ENCODE measurements at places on chromosomes 11 and 22.

GRCh38 chr11:78397398-78397797 is 20.2 kb downstream of the GAB2 start:
- no peak for DNase-seq

- no peak for DNase-seq
Measured at GRCh38 chr11:134223121-134223520, 646 bp downstream of the NCAPD3 start.

GRCh38 chr22:29742326-29742725 is 22.5 kb downstream of the CABP7 start:
- no peak for DNase-seq

- DNase-seq: no peak
Measured at GRCh38 chr11:1732418-1733008, 17.9 kb downstream of the IFITM10 start.

DNA sequence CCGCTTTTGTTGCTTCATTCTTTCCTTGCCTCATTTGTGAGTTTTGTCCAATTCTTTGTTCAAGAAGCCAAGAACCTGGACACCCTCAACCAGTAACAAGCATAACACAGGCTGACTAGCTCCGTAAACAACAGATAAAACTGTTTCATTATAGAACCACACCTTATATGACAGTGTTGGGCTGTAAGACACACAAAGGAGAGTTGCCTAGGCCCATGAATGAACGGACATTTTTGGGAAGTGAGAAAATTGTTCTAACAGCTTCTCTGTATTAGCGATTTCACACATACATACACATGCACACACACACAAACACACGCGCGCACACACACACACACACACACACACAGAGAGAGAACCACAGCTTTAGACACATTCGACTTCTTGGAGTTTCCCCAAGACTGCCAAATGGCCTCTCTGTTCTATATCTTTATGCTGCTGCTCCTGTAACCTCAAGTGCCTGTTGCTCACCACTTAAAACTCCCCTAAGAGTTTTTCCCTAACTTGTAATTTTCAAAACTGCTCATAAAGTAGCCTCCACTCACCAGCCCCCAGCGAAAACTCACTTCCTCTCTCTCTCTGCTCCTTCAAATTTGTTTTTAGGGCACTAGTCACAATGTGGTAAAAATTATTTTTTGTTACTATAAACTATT is 35.9 kb downstream of the CTSC start:
- DNase-seq: no peak

- no peak for DNase-seq
Measured at GRCh38 chr22:43005106-43005505, 9.8 kb downstream of the PACSIN2 start.

DNA sequence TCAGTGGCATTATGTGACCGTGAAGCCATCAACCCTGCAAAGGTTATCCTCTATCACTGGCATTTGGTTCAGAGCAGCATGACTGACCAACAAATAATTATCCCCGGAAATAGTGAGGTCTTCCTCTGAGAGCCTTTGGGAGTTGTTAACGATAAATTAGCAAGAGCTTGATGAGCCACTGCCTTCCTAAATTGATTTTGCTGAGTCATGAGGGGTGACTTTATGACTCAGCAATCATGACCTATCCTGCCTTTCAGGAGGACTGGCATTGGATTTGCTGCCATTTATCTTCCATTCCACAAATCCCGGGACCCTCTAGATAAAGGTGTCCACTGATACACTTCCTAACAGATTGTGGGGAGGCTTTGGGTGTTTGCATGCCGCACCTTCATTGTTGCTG is 80.8 kb upstream of the MTNR1B start:
- DNase-seq: no peak

DNA sequence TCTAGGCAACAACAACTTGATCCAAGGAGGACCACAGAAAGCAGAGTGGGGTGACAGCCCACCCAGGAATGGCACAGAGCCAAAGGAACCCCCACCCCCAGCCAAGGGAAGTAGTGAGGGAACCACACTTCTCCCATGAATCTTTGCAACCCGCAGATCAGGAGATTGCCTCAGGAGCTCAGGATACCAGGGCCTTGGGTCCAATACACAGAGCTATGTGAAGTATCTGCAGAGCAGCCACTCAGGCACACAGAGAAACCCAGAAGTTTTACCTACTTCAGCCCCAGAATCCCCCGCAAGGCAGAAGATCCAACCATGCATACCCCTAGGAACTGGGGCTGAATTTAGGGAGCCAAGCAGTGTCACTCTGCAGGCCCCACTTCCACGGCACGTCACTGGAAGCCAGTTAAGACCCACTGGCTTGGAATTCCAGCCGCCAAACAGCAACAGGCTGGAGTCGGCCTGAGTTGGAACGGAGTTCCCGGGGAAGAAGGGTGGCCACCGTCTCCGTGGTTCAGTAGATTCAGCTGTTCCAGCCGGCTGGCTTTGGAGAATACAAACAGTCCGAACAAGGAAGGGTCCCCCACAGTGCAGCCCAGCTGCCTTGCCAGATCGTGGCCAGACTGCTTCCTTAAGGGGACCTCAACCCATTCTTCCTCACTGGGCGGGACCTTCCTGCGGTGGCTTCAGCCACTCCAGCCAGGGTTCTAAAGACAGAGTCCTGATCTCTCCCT is 174.1 kb downstream of the TTC28 start:
- no peak for DNase-seq

- no peak for DNase-seq
Measured at GRCh38 chr11:63958008-63958407, 16.4 kb upstream of the COX8A start.

DNA sequence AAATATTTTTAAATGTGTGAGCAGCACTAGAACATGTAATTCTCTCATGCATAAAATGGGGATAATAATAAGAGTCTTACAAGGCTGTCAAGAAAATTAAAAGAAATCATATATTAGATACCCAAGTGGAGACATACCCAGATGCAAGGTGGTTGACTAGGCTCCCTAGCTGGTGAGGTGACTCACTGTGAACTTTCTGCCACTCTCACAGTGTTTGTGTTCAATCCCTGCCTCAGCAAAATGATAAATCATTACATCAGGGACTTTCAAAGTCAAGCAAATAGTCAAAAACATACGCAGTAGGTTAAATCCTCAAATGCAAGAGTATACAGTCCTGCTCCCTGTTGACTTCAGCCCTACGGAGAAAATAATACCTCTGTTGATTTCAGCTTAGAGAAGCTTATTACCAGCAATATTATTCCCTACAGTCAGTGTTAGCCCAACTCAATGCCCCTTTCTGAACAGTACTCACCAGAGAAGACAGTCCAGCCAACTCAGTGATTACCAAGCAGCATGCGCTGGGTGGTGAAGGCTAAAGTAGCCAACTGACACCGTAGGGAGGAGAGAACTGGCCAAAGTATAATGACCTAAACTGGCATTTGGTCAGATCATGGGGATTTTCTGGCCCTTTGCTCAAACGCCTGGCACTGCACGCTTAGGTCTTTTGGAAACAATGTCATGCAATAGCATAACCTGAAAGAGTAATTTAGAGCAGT is 73.1 kb upstream of the BARX2 start:
- no peak for DNase-seq

GRCh38 chr11:35811783-35812182 is 132.1 kb upstream of the LDLRAD3 start:
- DNase-seq: no peak

DNA sequence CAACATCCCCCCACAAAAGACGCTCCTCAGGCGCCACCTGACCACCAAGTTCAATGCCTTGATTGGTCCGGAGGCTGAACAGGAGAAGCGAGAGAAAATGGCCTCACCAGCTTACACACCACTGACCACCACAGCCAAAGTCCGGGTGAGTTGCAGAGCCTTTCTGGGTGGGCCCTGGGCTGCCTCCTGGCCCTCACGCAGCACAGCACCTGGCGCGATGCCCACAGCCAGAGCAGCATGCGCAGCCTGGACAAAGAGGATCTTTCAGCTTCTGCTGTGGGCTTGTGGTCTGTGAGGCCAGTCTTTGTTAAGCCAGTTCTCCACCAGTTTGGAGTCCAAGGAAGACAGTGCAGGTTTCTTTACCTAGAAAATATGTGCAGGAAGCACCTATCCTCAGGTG is 21.6 kb downstream of the CYB5R2 start:
- DNase-seq: no peak

DNA sequence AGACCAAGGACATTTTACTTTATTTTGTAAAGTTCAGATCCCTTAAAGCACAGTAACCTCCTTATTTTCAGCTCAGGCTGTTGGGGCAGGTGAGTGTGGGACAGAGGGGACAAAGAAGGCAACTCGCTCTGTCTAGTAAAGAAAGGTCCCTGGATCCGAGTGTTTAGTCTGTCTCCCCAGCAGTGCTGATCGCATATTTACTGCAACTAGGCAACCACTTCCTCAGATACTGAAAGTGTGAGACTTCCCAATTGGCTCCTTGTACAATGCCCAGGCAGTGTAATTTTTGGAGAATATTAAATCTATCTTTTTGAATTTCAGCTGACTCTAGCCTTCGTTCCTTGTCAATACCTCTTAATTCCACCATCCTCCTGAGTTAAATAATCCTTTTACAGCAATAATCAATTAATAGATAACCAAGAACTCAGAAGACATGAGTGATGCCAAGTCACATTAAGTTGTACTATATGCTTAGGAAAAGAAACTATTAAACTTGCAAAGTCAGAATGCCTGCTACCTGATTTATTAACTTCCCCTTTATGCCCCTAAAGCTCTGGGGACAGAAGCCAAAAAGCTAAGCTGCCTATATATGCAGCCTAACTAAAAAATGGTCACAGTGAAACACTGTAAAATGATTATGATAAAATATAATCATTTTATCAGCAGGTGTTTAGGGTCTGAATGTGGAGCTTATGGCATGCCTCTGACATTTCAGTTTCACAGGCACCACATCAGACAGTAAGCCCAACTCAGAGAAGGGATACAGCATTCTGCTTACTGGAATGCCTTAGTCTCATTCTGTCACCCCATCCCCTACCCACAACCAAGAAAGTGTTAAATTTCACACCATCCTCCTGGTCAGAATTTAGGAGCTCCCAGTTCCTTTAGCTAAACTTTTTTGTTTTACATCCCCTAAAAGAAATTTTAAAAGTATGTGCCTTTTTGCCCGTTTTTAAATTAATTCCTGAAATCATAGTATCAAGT is 138.7 kb downstream of the TRIM44 start:
- no peak for DNase-seq

DNA sequence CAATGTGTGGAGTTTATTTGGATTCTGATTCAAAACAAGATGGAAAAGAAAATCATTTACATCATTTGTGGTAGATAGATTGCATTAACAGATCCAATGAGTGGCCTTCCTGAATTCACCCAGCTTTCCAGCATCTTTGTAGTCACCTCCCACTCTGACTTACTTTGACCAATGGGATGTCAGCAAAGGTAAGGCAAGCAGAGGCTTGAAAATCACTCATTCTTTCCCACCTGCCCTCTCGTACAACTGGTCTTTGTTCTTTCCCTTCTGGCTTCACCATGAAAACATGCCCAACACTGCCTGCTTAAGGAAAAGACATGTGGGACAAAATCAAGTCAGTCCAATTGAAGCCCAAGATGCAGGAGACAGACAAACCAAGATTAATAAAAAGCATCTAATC is 202.1 kb downstream of the TTC28 start:
- DNase-seq: no peak

GRCh38 chr22:38110008-38110862 is at the start of gene BAIAP2L2:
TSS of gene BAIAP2L2 (minus strand) at chr22:38110684. CDS start at chr22:38110525, 159 bp downstream.
- DNase-seq: no peak

Measured in AG04449 (cell line).